ENCODE measurements at places on chromosomes 11 and 22. TPM values are rescaled to one million over a fixed set of nuclear protein-coding genes. Genes with fewer than 3 reads are reported as not detected.

The CBLIF gene
- total RNA-seq, result not detected

The MN1 gene
- total RNA-seq, result 18.3 TPM

The KCNK7 gene
- 2.9 TPM for total RNA-seq

The TREH gene
- total RNA-seq, result not detected

The DNAL4 gene
- 20.5 TPM for total RNA-seq

The TAGLN gene
- total RNA-seq, result 52.0 TPM

The GRAP2 gene
- total RNA-seq, result not detected

The HEPN1 gene
- not detected for total RNA-seq

The C11orf42 gene
- not detected for total RNA-seq

The ADM2 gene
- total RNA-seq, result 1.4 TPM

The TYMP gene
- 51.3 TPM for total RNA-seq

The APOBEC3H gene
- total RNA-seq, result not detected

The KRTAP5-1 gene
- total RNA-seq, result not detected

The OR10D3 gene
- not detected for total RNA-seq

The LRP5 gene
- 23.4 TPM for total RNA-seq

The KRTAP5-10 gene
- not detected for total RNA-seq

The API5 gene
- 94.8 TPM for total RNA-seq

The MS4A4A gene
- not detected for total RNA-seq

The SLC25A17 gene
- total RNA-seq, result 20.1 TPM

The NAALADL1 gene
- 2.0 TPM for total RNA-seq

The KCTD14 gene
- total RNA-seq, result 7.1 TPM

The MS4A14 gene
- not detected for total RNA-seq

The FZD4 gene
- total RNA-seq, result 0.33 TPM

The CABP7 gene
- not detected for total RNA-seq

The OR51B6 gene
- total RNA-seq, result not detected

The TSSK2 gene
- total RNA-seq, result not detected

The LIPT2 gene
- total RNA-seq, result 4.4 TPM

The MUC15 gene
- total RNA-seq, result 5.2 TPM
